ENCODE measurements at places on chromosomes 1 and 21.
A peak's percentile ranks its signal among the peaks of the same experiment; 100 is the strongest.

DNA sequence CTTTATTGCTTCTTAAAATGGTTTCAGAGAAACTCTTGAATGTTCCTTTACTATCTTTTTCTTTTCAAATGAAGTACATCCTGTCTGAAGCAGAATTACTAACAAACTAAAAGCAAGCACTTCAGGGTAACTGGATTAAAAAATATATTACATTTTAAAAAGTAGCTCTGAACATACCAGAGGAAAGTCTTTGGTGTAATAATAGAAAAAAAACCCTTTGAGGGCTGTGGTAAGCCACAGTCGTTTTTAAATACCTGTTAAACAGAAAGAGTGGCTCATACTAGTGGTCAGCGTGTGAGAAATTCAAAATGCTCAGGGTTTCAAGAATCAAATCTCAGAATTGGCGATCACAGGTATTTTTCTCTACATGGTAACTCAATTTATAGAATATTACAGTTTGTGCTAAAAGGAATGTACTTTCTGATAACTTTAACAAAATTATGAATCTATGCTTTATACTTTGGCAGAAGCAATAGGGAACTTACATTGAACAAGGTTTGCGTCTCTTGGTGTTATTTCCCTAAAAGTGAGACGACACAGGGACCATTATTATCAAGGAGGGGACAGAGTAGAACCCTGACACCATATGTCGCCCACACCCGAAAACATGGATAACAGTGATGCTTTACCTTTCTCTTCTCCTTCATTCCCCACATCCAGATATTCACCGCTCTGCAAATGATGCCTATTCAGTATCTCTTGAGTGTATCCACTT, 97.0 kb upstream of the DPH5 start:
- no peak for DNase-seq

DNA sequence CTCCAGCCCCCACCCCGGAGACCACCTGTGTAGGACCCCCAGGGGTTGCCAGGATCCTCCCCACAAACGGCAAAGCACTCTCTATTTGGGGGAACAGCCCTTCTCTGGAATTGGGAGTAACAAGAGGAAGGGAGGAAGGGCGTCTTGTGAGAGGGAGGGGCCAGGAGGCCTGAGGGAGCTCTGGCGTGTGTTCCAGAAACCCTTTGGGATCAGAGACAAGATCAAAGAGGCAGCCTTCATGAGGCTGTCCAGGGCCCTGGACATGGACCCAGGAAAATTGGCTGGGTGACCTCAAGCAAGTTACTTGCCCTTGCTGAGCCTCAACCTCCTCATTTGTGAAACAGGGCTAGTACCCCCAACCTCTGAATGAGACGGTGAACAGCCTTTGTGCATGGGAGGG, 18.1 kb upstream of the ECE1 start:
- no peak for DNase-seq

DNA sequence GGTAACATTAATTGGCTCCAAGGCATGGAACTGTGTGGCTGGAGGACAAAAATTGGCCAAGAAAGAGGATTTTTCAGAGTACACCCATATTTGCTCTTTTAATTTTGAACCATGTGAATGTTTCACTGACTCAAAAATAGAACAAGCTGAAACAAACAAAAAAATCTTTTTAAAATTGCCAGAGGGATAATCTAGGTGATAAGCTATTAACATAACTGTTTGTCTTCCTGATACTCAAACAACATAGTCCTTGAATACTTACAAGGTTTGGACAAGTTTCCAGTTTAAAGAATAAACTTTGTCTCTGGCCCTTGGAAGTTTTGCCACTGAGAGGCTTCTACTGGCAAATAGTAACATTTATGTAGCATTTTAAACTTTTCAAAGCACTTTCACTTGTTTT, 30.0 kb upstream of the PIGC start:
- DNase-seq, result no peak

DNA sequence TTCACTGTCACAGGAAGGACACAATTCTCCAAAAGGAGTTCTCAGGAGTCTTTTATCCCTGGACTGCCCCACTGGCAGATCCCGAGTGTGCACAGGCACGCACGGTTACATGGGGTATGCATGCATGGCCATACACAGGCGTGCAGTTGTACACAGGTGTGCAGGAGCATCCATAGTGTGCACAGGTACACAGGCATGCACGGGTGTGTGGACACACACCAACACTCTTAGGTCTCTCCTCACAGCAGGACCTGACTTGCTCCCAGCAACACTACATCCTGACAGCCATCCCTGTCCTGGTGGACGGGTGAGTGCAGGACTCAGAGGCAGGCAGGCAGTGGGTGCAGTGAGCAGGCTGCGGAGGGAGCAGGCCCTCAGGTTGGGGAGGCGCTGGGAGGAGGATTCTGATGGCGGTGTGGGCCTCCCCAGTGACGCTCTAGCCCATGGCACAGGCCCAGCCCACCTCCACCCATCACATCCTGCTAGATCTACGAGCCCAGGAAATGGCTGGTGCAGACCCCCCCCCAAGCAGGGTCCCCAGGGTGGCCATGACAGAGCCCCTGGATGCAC, 28.4 kb downstream of the SLC19A1 start:
- no peak for DNase-seq

- no peak for DNase-seq
Measured at GRCh38 chr21:44506279-44507255, 33.4 kb downstream of the KRTAP10-1 start.

- DNase-seq, result no peak
Measured at GRCh38 chr1:79945391-79945790, 938.9 kb upstream of the ADGRL4 start.

GRCh38 chr1:6248932-6249738, 5.2 kb downstream of the HES3 start:
- DNase-seq, result no peak

DNA sequence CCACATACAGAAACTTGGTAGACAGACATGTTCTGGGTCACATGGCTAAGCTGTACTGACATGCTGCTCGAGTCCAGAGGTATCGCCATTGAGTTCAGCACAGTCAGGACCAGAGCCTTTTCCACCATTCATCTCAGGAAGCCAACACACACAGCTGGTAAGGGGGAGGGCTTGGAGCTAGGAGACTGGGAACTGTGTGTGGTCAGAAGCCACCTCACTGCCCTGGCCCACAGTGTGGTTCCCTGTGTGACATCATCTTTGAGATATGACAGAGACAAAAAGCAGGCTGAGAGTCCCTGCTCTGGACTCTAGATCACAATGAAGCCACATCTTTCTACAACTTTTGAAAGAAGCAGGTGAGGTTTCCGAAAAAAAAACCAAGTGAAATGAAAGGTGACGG, 107.2 kb downstream of the SIM2 start:
- DNase-seq, result no peak

- peak; percentile 53 for DNase-seq
Measured at GRCh38 chr1:94801919-94802546, 18.1 kb upstream of the SLC44A3 start.

DNA sequence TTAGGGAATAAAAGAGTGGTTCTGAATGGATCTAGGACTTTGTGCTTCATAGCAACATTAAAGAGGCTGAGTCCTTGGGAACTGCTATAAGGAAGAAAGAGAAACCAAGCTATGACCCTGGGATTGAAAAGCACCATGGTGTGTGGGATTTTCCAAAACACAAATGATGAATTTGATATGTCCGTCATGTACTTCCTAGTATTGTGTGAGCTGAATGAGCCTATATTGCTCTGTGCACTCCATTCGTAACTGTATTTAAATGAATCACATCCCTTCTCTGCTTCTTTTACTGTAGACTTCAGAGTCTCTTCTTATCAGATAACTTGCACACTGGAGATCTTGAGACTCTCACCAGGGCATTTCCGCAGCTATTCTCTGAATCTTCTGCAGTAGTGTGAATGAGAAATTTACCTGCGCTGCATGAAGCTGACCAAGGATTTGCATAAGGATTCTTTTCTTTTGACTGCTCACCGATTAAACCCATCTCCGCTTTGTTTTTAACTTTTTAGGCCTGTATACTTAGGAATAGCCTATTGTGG, 23.1 kb upstream of the OR10J4 start:
- DNase-seq, result no peak

GRCh38 chr1:213034713-213035112, 16.3 kb upstream of the RPS6KC1 start:
- DNase-seq, result no peak

DNA sequence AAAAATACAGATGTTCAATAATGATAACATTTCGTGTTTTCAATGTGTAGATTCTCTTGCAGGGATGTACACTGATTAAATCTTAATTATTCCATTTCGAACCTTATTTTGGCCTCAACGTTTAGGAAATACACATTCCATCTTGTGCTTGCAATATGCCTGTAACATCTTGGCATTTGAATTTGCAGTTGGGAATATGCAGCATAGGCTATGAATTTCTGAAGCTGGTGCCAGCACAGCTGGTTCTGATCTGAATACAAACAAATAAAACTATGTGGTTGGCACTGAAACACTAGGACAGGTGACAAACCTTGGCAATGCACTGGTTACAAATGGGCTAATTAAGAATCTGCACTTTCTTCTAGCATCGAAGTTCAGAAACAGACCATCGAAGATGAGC, 108.4 kb downstream of the ERG start:
- DNase-seq, result no peak
